GM12892 (cell line): ENCODE measurements at places on chromosomes 7 and 10.

- DNase-seq, result no peak
Measured at GRCh38 chr7:1531263-1531978, 919 bp downstream of the MAFK start.

DNA sequence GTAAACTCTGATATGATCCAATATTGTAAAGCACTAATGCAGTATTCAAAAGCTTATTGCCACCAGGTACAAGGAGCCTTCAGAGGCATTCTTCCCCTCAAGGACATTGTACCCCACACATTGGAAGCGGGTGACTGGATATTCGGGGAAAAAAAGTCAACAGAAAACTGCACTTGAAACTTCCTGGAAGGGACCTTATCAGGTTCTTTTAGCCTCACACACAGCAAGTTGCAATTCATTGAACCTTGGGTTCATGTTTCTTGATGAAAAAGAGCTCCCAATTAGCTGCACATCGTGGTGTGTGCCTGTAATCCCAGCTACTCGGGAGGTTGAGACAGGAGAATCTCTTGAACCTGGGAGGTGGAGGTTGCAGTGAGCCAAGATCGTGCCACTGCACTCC, 16.4 kb upstream of the MICU1 start:
- no peak for DNase-seq

- no peak for DNase-seq
Measured at GRCh38 chr7:99629643-99630042, 12.9 kb downstream of the ZSCAN25 start.

- DNase-seq, result no peak
Measured at GRCh38 chr7:75727881-75728593, 10.7 kb downstream of the HIP1 start.

GRCh38 chr7:123210986-123211385, 11.2 kb upstream of the SLC13A1 start:
- no peak for DNase-seq

GRCh38 chr7:133910761-133911160, 216.4 kb upstream of the LRGUK start:
- DNase-seq, result no peak

DNA sequence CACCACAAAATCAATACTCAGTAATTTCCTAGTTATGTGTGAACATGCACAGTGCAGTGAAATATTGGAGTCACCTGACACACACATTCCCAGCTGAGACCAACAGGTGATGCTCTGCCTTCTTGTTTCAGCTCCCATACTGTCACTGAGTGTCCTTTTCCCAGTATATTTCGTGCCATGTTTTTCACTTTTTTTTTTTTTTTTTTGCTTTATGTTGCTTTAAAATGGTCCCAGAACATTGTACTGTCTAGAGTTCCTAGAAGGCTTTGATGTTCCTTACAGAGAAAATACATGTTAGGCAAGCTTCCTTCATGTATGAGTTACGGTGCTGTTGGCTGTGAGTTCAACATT, 45.6 kb downstream of the ELAPOR2 start:
- no peak for DNase-seq
